Anterior cingulate cortex (tissue), 58 donors: ENCODE measurements at places on chromosomes 13 and 19.

DNA sequence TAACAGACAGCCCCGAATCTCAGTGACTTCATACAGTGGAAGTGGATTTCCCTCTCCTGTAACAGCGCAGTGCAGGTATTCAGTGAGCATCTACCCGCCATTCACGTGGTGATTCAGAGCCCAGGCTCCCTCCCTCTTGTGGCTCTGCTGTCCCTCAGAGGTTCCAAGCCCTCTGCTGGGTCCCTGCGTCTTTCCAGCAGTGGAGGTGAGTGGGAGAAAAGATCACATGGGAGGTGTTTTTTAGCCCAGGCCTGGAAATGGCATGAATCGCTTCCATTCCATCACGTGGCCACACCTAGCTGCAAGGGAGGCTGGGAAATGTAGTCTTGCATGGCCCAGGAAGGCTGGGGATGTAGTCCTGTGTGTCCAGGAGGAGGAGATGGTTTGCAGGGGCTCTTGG lies 61.4 kb downstream of the DPF1 start:
- DNase-seq: no peak

DNA sequence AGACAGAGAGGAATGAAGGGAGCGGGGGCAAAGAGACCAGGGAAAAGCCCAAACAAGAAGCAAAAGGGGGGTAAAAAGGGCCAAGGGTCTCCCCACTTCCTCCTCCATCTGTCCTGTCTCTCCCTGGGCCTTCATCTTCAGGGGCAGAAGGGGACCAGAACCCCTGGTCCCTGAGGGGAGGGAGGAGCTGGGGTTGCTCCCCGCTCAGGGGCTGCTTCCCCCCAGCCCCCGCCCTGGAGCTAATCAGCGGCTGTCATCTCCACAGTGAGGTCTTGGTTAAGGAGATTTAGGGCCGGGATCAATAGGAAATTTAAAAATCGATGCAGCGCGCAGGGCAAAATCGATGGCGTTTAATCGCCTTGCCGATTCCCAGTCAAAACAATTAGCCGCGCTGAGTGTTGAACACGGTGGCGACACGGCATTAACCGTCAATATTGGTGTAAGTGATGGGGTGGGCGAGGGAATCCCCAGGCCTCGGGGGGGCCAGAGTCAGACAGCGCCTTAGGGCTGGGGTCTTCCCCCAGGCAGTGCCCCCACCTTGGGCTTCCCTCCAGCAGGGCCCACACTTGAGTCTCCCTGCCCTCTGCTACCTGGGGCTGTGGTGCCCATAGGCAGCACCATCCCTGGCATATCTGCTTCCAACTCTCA lies 29.5 kb upstream of the POU2F2 start:
- DNase-seq: no peak

GRCh38 chr19:52600639-52601024 lies 30.5 kb downstream of the ZNF701 start:
- DNase-seq: no peak

DNA sequence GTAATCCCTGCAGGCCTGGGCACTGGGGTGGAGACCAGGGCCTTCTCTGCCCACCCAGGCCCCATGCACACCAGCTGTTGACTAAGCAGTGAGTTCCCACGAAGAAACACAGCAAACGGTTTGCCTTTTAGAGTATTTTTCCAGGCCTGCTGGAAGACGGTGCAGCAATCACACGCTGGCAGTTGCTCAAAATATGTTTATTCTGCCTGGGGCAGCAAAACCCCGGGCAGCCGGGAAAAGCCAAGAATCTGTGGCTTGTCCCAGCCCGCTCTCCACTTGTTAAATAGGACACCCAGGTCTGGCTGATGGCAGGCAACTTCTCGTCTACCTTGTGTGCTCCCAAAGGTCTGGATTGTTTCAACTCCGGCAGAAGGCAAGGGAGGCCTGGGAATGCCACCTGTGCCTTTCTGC lies 40.8 kb downstream of the GGACT start:
- DNase-seq: no peak

DNA sequence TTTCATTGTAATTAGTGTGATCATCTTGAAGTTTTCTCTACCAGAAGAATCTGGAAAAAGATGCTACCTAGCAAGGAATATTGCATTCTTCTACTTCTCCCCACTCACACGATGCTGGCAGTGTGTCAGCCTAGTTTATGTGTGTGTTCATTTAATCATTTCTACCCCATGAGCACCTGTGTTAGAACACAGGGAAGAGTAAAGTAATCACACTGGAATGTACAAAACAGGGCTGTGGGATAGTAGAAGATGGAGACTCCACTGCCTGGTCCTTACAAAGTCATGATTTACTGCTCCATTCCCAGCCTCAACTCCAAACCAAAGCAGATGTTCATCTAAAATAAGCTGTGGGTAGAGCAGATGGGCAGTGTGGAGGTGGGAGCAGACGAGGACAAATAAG lies 47.7 kb upstream of the RGCC start:
- DNase-seq: no peak

- no peak for DNase-seq
Measured at GRCh38 chr13:63433546-63434150, 2018.0 kb upstream of the PCDH20 start.

DNA sequence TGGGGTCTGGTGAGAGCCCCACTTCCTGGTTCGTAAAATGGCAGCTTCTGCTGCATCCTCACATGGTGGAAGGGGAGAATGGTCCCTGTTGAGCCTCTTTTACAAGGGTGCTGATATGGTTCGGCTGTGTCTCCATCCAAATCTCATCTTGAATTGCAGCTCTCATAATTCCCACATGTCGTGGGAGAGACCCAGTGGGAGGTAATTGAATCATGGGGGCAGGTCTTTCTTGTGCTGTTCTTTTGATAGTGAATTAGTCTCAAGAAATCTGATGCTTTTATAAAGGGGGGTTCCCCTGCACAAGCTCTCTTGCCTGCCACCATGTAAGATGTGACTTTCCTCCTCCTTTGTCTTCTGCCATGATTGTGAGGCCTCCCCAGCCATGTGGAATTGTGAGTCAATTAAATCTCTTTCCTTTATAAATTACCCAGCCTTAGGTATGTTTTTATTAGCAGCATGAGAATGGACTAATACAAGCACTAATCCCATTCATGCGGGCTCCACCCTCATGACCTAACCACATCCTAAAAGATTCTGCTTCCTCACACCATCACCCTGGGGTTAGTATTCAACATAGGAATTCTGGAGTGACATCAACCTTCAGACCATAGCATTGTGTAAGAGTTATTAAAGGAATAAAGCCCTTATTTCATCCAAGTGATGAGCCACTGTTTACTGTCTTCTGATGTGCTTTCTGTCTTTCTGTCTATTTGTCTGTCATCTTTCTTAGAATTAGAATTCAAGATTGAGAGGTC lies 159.0 kb upstream of the IRS2 start:
- no peak for DNase-seq

DNA sequence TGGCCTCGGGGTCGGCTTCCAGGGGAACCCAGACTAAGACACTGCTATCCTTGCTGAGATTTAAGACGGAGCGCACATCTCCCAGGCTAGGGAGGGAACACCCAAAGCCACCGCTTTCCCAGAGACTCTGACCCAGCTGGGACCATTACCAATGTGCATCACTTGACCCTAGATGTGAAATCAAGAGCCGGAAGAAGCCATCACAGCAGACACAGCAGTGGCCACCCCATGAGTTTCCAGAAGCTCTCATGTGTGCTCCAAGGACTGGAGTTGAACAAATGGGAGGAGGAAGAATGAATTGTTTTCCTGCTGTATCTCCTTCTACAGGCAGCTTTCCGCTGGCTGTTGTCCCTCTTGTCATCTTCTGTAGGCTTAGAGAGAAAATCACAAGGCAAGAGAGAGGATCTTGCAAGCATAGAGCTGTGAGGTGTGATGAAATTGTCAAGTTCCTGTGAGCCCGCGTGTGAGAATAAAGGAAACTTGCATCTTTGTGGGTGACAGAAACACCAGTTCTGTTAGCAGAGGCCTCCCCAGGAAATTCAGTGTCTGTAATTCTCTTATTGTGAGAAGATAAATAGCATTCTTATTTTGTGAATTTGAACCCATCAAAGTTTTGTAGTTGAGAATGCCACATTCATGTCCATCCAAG lies 711.8 kb downstream of the UQCRFS1 start:
- DNase-seq: no peak

GRCh38 chr13:25990801-25991200 lies 61.0 kb downstream of the SHISA2 start:
- DNase-seq: no peak

GRCh38 chr13:24217601-24218281 lies 57.2 kb downstream of the SPATA13 start:
- DNase-seq: no peak

GRCh38 chr19:43499042-43499441 lies 5.5 kb downstream of the PHLDB3 start:
- no peak for DNase-seq

DNA sequence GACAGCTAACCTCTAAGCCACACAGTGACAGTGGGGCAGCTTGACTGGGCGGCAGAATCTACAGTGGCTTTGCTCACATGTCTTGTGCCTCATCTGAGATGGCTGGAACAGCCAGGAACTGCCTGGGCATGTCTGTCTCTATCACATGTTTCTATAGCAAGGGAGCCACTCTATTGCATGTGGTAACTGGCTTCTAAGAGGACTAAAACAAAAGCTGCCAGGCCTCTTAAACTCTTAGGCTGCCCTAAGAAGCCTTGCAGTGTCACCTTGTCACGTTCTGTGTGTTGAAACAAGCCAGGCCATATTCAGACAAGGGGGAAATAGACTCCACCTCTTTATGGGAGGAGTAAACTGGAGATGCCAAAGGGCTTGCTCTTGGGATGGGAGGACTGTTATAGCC lies 122.9 kb upstream of the MAB21L1 start:
- DNase-seq: no peak

- DNase-seq: no peak
Measured at GRCh38 chr13:25687471-25688225, 315.9 kb downstream of the ATP8A2 start.

GRCh38 chr13:94384231-94384905 lies 95.1 kb downstream of the DCT start:
- no peak for DNase-seq

- peak; percentile 29 for DNase-seq
Measured at GRCh38 chr13:75480671-75481175, 1.2 kb downstream of the TBC1D4 start.
